ENCODE measurements at places on chromosomes 16 and 17.

- H3K36me3 ChIP-seq = no peaks in the 10 kb centered on the region
- no peaks in the 10 kb centered on the region for H3K4me1 ChIP-seq
- no peak overlapping the region for H3K4me3 ChIP-seq
Observed at GRCh38 chr17:72775919-72776318, 316.6 kb downstream of the SLC39A11 start.

GRCh38 chr17:80474231-80474960 is 2.0 kb downstream of the NPTX1 start:
- H3K4me3 ChIP-seq = no peak overlapping the region
- DNase-seq = no peak
- no peak overlapping the region for H3K27ac ChIP-seq
- H3K36me3 ChIP-seq = no peaks in the 10 kb centered on the region
- H3K27me3 ChIP-seq = peaks cover 60% of the 10 kb centered on the region
- H3K4me1 ChIP-seq = peaks cover 45% of the 10 kb centered on the region

DNA sequence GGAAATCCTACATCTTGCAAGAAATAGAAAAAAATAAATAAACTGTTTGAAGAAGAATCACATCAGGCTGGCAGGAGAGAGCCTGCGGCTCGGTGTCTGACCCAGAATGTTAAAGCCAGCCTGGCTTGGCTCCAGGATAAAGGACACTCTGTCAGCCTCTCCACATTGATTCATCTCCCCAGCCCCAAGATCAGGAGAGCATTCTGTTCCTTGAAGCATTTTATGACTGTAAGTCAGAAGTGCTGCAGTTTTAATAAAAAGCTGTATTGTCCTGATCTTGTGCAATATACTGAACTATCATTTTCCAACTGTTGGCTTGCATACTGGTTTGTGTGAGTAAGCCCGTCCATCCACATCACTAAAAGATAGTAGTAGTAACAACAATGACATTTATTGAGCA is 426.6 kb downstream of the HAPSTR1 start:
- no peak for DNase-seq
- H3K4me3 ChIP-seq = no peak overlapping the region
- H3K27ac ChIP-seq = no peak overlapping the region
- no peaks in the 10 kb centered on the region for H3K27me3 ChIP-seq
- H3K36me3 ChIP-seq = no peaks in the 10 kb centered on the region

DNA sequence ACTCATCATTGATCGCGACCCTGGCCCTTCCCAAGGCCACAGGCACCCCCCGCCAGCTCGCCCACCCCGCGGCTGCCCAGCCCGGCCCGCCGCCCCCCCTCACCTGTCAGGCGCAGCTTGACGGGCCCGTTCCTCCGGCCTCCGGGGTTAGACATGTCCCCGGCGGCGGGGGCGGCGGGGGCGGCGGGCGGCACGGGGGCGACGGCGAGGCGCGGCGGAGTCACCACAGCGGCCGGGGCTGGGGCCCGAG is 456 bp downstream of the SMURF2 start:
- H3K4me1 ChIP-seq = peaks cover 9% of the 10 kb centered on the region
- no peaks in the 10 kb centered on the region for H3K36me3 ChIP-seq
- peak overlapping the region; percentile 83 for H3K4me3 ChIP-seq
- H3K27ac ChIP-seq = peak overlapping the region; percentile 63
- no peak for DNase-seq

- no peaks in the 10 kb centered on the region for H3K4me1 ChIP-seq
- no peak overlapping the region for H3K4me3 ChIP-seq
- peaks cover 5% of the 10 kb centered on the region for H3K27me3 ChIP-seq
Observed at GRCh38 chr16:65120831-65121721, 787 bp downstream of the CDH11 start.

DNA sequence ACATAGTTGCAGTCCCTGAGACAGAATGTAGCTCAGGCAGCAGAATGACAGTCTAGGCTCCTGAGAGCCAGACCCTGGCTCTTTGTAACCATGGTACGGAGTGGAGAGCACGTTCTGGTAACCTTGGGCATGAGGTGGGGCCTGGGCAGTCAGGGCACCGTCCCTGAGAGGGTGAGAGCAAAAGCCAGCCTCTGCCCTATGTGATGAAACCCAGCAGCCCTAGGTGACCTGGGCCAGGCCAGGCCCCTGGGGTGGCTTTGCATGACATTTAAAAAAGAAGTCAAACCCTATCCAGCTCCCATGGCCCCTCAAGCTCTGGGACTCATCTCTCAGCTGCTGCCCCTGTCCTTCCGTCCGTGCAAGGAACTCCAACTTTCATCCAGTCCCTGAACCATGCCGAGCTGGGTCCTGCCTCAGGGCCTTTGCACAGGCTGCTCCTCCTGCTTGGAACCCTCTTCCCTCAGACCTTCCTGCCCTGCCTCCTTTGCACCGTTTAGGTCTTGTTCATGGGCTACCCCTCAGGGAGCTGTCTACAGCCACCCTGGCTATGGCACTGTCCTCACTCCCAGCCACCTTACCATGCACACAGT is 188.6 kb downstream of the NTN1 start:
- H3K27me3 ChIP-seq = no peaks in the 10 kb centered on the region
- H3K4me1 ChIP-seq = no peaks in the 10 kb centered on the region
- no peak for DNase-seq
- no peaks in the 10 kb centered on the region for H3K36me3 ChIP-seq
- H3K4me3 ChIP-seq = no peak overlapping the region

- no peak for DNase-seq
- no peaks in the 10 kb centered on the region for H3K27me3 ChIP-seq
- no peaks in the 10 kb centered on the region for H3K4me1 ChIP-seq
- no peak overlapping the region for H3K4me3 ChIP-seq
Observed at GRCh38 chr16:55439101-55439690, 39.8 kb upstream of the MMP2 start.

All from effector memory CD4-positive, alpha-beta T cell (primary cell).